ENCODE measurements at places on chromosomes 6 and 20.

DNA sequence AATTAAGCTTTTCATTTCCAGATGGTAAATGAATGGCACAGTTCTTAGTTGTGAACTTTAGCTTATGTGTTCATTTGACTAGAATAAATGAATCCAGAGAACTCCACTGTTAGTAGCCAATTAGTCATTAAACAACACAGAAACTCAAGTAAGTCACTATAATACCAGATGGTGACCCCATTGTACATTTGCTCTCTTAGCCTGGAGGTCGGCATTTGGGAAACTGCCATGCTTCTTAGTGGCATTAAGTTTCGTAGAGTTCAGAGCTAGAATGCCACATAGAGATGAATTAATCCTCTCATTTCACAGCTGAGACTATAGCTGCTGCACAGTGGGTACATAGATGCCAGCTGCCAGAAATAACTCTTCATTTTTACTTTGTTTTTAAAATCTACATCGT lies 10.8 kb upstream of the DTNBP1 start:
- no peak for DNase-seq

GRCh38 chr6:164021589-164022250 lies 607.2 kb downstream of the QKI start:
- no peak for DNase-seq

- DNase-seq = no peak
These were observed 167.8 kb downstream of the SLC24A3 start for GRCh38 chr20:19380211-19380610.

- DNase-seq = no peak
These were observed 37.9 kb downstream of the SCML4 start for GRCh38 chr6:107786179-107786578.

DNA sequence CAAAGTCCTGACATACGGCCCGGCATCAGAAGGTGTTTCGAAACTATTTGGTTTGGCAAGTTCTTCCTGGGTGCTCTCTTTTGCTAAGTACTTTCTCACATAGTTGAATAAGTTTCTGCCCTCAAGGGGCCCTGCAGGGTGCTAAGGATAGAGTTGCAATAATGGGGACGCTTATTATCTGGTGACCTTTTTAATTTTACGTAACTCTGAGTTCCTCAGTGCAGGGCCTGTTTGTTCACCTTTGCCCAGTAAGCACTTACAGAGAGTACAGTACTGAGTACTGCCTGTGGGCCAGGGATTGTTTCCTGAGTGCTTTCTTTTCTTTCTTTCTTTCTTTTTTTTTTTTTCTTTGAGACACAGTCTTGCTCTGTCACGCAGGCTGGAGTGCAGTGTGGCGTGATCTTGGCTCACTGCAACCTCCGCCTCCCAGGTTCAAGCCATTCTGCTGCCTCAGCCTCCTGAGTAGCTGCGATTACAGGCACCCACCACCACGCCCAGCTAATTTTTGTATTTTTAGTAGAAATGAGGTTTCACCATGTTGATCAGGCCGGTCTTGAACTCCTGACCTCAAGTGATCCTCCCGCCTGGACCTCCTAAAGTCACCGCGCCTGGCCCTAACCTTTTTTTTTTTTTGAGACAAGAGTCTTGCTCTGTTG lies 4.5 kb upstream of the PXMP4 start:
- DNase-seq = no peak

DNA sequence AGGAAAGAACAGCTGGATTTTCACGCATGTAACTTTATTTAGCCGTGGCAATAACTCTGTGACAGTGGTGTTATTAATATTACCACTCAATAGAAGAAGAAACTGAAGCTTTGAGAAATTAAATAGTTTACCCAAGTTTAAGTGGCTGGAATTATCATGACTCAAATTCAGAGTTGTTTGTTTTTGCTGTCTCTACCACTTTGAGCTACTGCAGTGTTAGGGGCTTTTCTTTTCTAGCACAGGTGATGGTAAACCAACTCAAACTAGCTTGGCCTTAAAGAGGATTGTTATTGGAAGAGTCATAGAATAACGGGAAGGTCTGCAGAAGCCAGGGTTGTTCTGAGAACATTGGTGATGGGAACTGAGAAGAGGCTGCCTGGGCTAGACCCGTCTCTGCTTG lies 66.0 kb upstream of the PREP start:
- DNase-seq = no peak

DNA sequence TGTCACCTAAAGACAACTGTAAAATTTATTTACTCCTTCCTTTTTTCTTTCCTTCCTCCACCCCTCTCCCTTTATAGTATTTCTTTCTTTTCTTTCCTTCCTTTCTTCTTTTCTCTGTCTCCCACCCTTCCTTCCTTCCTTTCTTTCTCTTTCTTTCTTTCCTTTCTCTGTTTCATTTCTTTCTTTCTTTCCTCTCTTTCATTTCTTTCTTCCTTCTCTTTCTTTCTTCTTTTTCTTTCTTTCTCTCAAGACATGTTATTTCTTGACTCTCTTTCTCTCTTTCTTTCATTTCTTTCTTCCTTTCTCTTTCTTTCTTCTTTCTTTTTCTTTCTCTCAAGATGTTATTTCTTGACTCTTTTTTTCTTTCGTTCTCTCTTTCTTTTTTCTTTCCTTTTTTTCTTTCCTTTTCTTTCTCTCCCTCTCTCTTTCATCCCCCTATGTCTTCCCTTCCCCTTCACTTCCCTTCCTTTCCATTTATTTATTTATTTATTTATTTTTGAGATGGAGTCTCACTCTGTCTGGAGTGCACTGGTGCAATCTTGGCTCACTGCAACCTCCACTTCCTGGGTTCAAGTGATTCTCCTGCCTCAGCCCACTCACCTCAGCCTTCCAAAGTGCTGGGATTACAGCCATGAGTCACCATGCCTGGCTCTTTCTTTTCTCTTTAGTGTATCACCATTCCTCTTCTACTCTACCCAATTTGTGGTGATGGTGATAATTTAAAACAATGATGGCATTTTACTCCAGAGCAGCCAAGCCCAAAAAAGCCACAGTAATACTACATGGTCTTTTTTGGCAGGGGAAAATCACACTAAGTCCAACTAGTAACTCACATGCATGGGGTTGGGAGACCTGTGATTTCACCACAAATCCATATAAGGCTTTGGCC lies 188.2 kb downstream of the ADGRG6 start:
- no peak for DNase-seq

DNA sequence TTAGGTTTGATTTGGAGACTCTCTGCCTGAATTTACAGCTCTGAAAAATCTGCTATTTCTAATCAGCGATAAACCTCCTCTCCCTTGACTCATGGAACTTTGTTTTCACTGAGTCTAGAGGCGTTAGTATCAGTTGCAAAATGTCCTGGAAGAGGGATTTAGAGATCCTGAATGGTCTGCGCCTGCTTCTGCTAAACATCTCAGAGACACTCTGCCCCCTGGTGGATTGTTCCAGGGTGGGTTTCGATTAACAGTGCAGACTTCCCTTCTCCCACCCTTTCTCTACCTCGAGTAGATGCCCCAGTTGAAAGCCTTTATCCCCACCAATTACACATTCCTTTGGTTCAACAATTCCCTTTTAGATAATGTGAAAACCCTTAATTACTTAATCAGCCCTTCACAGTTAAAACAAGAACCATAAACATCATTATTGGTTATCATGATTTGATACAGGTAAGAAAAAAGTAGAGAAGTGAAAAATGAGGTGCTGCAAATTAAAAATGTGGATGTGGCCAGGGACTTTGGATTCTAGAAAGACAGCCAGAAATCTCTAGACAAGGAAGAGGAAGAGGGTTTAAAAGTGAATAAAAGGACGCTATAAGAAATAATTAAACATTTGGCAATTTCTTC lies 5.5 kb downstream of the HTR1B start:
- DNase-seq = no peak

- no peak for DNase-seq
These were observed 21.8 kb upstream of the PKHD1 start for GRCh38 chr6:52109171-52109571.

DNA sequence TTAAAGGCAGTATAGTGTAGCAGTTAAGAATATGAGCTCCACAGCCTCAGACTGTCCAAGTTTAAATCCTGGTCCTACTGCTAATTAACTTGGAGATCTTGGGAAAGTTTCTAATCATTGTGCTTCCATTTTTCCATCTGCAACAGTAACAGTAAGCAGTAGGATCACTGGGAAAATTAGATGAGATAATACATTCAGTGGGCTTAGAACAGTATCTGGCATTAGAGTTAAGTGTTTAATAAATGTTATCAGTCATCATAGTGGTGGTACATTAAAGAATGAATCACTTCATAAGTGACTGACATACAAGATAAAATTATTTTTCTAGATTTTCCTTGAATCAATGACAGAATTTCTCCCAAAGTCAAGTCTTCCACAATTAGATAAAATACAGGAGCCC lies 5.0 kb downstream of the NHSL1 start:
- no peak for DNase-seq

DNA sequence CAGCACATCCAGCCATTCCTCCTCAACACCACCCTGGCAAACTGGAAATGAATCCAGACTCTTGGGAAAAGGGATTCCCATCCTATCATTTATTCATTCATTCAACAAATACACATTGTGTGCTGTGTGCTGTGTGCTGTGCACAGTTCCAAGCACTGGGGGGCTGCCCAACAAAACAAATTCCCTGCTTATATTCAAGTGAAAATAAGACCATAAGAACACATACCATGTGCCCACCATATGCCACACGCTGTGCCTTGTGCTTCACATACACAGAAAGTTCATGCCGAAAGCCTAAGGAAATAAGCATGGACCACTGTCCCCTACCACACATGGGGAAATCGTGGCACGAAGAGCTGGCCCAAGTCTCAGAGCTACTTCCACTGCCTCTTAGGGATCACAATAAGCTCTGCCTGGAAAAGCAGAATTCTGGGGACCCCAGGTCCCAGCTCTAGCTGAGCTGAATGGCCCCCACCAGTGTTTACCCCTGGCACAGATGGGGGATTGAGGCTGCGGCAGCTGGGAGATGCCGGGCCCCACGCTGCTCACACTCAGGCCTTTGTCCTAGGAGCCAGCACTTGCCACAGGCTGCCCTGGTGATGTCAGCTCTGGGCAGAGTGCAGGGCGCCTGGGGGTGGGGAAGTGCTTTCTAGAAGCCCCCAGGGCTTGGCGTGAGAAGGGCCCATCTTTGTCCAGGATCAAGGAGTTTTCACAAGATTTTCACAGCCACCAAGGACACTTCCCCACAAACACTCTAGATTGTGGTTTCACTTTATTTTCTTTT lies 99.6 kb downstream of the PREX1 start:
- no peak for DNase-seq

DNA sequence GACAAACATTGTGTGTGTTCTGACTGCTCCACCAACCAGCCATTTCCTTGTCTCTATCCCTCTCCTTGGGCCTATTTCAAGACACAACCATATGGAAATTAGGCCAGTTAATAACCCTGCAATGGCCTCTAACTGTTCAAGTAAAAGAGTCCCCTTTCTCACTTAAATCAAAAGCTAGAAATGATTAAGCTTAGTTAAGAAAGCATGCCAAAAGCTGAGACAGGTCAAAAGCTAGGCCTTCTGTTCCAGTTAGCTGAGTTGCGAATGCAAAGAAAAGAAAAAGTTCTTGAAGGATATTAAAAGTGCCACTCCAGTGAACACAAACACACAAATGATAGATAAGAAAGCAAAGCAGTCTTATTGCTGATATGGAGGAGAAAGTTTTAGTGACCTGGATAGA lies 22.5 kb downstream of the SERINC1 start:
- DNase-seq = no peak

- DNase-seq = no peak
These were observed 19.9 kb downstream of the CAP2 start for GRCh38 chr6:17413313-17413750.

Data from NCI-H2029 treated with DMSO at 0.1 percent for 48 hours (cell line).